ENCODE measurements at places on chromosomes 1 and 21.

DNA sequence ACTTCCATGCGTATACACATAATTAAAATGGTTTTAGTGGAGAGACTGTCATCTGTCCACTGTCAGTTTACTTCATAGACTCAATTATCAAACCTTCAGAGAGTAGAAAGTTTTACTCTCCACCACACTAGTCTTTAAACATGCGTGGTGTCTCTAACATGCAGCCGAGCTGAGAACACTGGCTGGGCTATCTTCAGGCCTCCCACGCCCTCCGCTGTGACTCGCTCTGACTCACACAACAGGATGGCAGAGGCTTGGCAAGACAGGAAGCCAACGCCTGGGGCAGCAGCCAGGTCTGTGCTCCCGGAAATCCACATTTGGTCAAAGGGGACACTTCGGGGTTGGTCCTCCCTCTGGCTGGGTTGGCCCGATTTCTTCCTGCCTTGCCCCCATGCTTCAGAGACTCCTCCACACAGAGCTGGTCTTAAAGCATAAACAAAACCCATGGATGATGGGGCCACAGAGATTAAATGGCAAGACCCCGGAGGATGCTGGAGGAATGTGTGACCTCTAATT is 22.7 kb upstream of the IFNGR2 start:
- DNase-seq = peak; percentile 59

DNA sequence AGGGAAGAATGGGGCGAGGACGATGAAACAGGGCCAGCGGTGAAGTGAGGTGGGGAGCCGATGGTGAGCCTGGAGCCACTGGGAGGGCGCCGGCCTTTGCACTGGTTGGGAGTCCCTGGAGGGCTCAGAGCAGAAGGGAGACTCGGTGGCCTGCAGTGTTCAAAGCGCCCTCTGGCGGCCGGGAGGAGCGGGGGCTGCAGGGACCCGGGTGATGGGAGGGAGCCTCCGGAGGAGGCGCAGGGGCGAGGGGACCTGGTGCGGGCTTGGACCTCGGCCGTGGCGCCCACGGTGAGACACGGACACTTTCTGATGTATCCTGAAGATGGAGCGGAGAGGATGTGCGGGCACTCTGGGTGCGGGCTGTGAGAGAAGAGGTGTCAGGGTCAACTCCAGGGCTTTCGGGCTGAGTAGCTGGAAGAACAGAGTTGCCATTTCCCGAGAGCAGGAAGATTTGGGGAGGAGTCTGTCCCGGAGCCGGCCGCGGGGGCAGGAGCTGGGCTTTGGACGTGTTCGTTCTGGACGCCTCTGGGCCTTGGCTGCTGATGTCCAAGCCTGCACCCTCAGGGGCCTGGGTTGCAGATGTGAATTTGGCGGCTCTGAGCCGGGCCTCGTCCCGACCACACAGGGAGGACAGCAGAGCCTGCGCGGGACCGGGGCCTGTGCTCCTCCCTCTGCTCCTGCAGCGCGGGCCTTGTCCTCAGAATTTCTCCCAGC is 29.7 kb downstream of the HEYL start:
- DNase-seq = peak; percentile 10

DNA sequence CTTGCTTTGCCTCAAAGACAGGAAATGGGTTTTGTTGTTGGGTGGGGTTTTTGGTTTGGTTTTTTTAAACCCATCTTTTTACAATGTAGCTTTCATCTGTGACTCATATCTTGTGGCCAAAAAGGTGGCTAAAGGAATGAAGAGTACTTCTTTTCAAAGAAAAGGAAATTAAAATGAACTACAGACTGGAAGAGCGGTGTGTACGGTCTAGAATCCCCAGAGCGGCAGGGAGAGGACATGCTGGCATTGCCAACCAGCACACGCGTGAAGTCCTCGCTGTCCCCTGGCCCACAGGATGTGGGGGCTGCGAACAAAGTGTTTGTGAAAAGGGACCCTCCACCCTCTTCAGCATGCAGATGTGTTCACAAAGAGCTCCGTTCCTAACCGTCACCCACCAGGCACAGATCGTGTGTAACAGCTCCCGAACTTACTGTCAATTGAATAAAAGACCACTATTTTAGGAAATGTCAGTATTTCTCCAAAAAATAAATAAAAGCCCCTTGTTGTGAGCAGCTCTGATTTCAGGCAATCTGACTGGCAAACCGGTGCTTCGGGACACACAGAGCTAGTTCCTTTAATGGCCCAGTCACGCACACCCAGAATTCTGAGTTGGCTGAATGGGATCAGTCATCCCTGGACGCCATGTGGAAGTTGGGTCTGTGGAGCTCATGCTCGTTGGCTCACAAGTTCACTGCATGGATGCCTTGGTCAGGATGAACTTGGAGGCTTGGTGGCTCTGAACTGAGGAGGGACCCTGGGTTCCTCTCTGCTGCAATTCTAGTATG is 602.9 kb downstream of the NPHP4 start:
- no peak for DNase-seq

GRCh38 chr1:151594143-151594625 is 17.7 kb upstream of the SNX27 start:
- DNase-seq = no peak

- no peak for DNase-seq
Measured at GRCh38 chr1:33349081-33349759, 28.3 kb upstream of the A3GALT2 start.

DNA sequence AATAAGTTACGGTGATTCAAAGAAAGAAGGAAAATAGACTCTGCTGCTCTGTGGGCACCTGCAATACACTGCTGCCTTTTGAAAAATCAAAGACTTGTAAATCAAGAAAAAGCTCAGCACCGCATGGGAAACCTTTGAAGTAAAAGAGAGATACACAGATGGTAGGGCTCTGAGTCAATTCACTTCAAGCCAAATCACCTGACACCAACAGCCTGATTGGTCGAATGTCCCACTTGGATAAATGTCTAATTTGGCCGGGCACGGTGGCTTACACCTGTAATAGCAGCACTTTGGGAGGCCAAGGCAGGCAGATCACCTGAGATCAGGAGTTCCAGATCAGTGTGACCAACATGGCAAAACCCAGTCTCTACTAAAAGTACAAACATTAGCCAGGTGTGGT is 19.2 kb upstream of the RCAN3 start:
- no peak for DNase-seq

GRCh38 chr1:113456967-113457366 is 66.7 kb downstream of the MAGI3 start:
- peak; percentile 87 for DNase-seq
